Stimulated activated CD8-positive, alpha-beta memory T cell treated with anti-CD3 and anti-CD28 coated beads, Interleukin-7, amount 100 ng/mL, for 1 hour (primary cell): ENCODE measurements at places on chromosomes 5 and 9.

DNA sequence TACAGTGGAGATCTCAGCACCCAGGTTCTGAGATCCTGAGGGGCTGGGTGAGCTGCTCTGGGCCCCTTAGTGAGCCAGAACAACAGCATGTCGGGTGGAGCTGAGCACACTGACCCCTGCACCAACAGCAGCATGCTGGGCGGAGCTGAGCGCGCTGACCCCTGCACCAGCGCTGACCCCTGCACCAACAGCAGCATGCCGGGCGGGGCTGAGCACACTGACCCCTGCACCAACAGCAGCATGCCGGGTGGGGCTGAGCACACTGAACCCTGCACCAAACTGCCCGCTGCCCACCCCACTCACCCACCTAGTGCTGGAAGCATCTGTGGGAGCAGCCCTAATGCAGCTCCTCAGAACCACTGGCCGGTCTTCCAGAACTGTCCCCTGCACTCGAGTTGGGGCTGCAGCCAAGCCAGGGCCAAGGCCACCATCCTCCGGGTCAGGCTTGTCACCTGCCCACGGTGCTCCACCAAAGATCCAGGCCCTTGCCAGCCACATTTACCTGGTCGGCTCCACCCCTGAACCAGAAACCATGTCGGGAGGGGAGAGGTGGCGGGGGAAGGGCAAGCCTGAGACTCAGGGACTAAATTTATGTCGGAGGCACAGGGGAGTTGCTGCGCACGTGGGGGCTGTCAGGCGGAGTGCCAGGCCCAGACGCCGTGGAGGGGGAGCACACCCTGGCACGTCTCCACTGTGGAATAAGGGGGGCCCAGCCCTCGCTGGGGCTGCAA, 80.3 kb downstream of the ADAMTS2 start:
- DNase-seq, result no peak

- no peak for DNase-seq
Measured at GRCh38 chr5:112549127-112549526, 130.1 kb upstream of the EPB41L4A start.

DNA sequence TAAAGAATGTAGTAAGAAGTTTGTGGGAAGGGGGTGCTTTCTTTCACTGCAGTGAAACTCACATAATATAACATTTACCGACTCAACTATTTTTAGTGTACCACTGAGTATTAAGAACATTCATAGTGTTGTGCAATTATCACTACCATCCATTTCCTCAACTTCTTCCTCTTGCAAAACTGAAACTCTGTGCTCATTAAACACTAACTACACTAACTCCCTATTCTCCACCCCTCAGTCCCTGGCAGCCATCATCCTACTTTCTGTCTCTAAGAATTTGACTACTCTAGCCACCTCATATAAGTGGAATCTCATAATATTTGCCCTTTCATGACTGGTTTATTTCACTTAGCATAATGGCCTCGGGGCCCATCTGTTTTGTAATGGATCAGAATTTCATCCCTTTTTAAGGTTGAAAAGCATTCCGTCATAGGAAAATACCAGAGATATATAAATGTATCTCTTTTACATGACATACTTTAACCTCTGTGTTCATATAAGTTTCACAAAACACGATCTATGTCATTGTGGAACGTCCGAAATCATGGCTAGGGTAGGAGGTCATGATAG, 56.3 kb upstream of the DIRAS2 start:
- no peak for DNase-seq

- no peak for DNase-seq
Measured at GRCh38 chr5:137191179-137191578, 307.9 kb downstream of the SPOCK1 start.

GRCh38 chr5:126437721-126438120, 14.5 kb downstream of the GRAMD2B start:
- DNase-seq, result no peak

DNA sequence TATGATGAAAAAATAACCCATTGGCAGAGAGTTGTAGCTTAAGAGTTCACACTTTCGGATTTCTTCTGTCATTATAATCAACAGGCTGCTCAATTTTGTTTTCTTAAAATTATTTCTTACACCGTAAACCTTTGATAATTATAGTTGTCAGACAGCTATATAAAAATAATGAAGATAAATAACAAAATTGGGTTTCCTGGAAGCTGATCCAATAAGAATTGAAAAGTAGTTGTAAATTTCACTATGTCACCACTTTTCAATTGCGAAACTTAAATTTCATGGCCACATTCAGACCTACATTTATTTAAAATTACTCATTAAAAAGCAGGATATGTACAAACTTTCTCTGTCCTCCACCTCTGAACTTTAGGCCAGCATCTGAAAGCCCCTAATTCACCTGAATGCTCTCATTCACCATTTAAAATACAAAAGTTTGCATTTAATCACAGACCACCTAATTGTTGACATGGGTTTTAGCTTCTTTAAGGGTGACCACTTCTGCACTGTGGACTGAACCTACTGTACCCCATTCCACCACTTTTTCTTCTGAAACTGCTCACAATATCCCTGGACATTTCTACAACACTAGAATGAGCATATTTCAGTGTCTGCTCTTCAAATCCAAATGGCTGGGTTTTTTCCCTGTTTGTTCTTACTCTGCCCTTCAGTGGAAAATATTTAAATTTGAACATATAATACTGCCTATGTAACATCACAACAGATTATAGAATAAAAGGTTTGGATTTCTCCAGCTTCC, 680 bp downstream of the SELENOP start:
- no peak for DNase-seq

DNA sequence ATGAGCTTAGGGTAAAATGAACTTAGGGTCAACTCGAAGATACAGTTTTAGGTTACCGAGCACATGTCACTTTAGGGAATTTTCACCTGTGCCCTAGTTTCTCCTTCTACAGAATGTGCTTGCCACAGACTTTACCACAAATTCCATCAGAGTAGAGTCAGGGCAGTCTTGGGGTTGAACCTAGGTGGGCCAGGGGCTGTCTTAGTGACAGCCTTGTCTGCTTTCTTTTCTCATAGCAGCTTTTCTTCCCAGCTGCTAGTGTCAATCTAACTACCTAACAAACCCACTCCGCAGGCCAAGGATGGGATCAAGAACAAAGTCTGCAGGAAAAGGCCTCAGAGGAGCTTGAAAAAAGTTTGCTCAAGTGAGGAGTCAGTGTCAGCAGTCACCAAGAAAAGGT, 458.1 kb upstream of the CDH18 start:
- no peak for DNase-seq

GRCh38 chr5:162128117-162128516, 60.5 kb downstream of the GABRG2 start:
- DNase-seq, result no peak

- no peak for DNase-seq
Measured at GRCh38 chr9:98380065-98380681, 124.7 kb upstream of the TBC1D2 start.

DNA sequence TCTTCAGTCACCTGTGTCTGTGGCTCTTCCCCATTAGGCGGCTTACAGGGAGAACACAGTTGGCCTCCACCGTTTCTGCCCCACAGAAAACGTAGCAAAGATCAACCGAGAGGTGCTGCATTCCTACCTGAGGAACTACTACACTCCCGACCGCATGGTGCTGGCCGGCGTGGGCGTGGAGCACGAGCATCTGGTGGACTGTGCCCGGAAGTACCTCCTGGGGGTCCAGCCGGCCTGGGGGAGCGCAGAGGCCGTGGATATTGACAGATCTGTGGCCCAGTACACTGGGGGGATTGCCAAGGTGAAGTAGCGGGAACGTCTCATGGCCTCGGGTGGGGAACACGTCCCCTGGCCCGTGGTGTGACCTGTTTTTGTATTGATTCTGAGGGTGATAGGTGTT, 6.5 kb downstream of the PMPCA start:
- DNase-seq, result no peak

DNA sequence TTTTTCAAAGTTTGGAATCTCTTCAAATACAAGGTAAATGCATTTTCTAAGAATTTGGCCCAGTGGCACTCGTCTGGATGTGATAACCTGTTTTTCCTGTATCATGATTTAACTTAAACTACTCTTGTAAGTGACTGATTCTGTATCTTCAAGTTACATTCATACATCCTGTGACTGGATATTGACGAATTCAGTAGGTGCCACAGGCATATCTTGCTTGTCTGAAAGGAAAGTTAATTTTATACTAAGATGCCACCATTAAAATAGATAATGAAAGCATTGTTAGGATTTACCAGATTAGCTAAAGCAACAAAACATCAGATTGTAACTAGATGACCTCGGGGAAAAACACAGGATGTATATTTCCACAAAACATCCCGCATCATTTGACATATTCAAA, 175.3 kb upstream of the ZNF608 start:
- DNase-seq, result no peak

DNA sequence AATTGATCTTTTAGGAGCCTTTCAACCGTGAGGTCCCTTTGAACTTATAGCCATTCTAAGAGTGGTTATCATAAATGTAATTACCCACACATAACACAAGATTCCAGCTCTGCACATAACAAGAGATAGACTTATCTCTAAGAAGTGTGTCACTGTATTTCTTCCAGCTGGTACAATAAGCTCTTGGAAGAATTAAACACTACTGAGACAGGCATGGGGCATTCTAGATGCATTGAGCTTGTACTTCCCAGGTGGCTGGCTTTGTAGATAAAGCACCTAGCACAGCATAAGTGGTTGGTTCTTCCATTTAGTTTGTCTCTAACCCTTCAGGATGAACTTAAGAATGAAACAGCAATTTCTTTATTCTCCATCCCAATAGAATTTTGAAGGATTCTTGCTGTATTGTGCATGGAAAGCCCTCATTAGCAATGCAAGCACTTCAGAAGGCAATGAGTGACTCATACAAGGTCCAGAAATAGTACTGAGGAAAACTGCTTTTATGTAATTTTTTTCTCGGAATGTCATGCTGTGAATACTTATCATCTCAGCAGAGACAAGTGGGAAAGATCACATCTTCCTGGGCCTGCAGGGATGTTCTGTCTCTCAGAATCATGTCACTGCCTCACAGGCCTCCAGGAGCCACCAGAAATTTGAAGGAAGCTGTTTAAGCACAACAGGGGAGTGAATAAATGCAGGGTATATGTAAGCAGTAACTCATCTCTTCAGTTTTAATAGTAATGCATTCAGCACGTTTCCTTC, 91.1 kb upstream of the CD180 start:
- no peak for DNase-seq

DNA sequence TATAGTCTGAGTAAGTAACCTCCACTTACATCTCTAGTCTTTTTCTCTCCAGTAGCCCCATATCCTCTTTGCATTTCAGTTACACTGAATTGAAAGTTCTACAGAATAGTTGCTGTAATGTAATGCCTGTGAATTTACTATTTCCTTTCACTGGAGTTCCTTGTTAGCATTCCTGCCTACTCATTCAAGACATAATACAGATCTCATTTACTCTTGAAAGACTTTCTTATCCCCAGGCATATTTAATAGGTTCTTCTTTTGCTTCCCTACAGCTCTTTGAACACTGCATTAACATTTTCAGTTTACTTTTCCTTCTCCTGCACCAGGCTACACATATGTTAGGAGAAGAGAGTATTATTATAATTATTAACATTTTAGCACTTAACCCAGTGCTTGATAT, 87.6 kb upstream of the OR13F1 start:
- no peak for DNase-seq

GRCh38 chr5:96651948-96652753, 10.0 kb upstream of the CAST start:
- no peak for DNase-seq

- no peak for DNase-seq
Measured at GRCh38 chr9:18362166-18362565, 111.8 kb upstream of the ADAMTSL1 start.

- DNase-seq, result no peak
Measured at GRCh38 chr9:99023831-99024230, 80.1 kb downstream of the COL15A1 start.

- DNase-seq, result no peak
Measured at GRCh38 chr5:142296914-142297417, 27.9 kb downstream of the SPRY4 start.

GRCh38 chr9:124269556-124269955, 11.8 kb downstream of the NEK6 start:
- DNase-seq, result no peak

- no peak for DNase-seq
Measured at GRCh38 chr5:102231693-102232619, 64.1 kb downstream of the SLCO4C1 start.

- DNase-seq, result no peak
Measured at GRCh38 chr9:128771094-128771721, 519 bp downstream of the ZER1 start.

- DNase-seq, result no peak
Measured at GRCh38 chr5:178667101-178667500, 40.3 kb upstream of the CLK4 start.

GRCh38 chr5:73796164-73797131, 170.5 kb downstream of the ARHGEF28 start:
- no peak for DNase-seq

GRCh38 chr5:151148583-151148982, 9.0 kb downstream of the ANXA6 start:
- DNase-seq, result no peak

- no peak for DNase-seq
Measured at GRCh38 chr5:72364171-72364570, 44.0 kb downstream of the PTCD2 start.

DNA sequence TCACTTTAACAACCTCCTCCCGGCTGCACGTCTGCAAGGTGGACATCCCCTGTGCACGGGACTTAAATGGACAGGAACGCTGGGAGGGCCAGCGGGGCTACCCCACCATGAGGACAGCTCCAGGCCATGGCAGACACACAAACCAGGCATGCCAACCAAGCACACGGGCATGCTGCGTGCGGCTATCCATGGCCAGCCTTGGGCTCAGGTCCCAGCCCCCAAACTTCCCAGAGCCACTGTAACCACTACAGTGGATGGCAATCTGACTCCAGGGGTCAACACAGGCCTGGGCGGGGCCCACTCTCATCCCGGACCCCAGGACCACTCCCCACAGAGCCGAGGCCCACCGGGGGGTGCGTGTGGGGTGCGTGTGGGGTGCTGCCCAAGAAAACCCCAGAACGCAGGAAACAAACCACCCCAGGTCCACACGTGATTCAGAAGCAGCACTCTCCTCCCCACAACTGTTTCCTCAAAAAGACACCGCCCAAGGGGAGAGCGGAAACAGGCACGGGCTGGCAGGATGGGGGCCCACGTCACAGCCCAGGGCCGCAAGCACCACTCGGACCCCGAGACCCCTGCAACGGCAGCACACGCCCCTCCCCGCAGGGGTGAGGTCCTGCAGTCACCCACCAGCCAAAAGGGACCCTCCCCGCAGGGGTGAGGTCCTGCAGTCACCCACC, 7.4 kb downstream of the SLC12A7 start:
- no peak for DNase-seq

DNA sequence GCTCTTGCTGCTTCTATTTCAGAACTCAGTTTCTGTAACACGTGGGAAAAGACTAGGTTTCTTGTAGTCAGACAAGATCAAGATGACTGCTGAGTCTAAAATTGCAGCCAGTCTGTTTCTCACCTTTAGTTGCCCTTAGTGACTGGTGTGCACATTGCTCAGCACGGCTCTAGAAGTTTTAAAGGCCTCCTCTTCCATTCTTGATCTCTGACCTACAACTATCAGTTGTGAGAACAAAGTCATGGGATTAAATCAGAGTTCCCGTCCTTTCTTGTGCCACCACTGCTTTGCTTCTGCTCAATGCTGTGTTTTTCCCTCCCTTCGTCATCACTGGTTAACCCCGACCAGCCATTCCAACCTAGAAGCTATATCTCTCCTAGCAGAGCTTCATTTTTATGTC, 52.8 kb downstream of the GDA start:
- DNase-seq, result no peak

GRCh38 chr5:939368-939767, 46.7 kb downstream of the TRIP13 start:
- DNase-seq, result no peak

- no peak for DNase-seq
Measured at GRCh38 chr9:31034311-31034710, 1350.1 kb upstream of the ACO1 start.
